NCI-H510A treated with DMSO at 0.1 percent for 48 hours (cell line): ENCODE measurements at places on chromosomes 2 and 18.
A peak's percentile ranks its signal among the peaks of the same experiment; 100 is the strongest.

- peak; percentile 21 for DNase-seq
These were observed 63.0 kb downstream of the TANK start for GRCh38 chr2:161223139-161223732.

DNA sequence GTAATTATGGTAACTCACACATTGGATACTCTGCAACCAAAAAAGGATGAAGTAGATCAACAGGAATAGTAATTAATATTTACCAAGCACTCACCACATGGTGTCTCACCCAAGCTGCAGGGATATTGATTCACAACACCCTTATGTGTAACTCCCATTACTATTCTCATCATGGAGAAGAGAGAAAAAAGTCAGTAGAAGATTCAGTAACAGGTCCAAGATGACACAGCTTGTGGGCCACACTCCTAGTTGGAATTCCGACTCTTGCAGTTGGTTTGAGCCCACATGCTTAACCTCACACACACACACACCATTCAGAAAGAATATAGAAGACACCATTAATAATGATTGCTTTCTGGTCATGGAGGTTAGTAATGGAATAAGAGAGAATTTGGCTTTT, 1.7 kb upstream of the MLPH start:
- peak; percentile 34 for DNase-seq

DNA sequence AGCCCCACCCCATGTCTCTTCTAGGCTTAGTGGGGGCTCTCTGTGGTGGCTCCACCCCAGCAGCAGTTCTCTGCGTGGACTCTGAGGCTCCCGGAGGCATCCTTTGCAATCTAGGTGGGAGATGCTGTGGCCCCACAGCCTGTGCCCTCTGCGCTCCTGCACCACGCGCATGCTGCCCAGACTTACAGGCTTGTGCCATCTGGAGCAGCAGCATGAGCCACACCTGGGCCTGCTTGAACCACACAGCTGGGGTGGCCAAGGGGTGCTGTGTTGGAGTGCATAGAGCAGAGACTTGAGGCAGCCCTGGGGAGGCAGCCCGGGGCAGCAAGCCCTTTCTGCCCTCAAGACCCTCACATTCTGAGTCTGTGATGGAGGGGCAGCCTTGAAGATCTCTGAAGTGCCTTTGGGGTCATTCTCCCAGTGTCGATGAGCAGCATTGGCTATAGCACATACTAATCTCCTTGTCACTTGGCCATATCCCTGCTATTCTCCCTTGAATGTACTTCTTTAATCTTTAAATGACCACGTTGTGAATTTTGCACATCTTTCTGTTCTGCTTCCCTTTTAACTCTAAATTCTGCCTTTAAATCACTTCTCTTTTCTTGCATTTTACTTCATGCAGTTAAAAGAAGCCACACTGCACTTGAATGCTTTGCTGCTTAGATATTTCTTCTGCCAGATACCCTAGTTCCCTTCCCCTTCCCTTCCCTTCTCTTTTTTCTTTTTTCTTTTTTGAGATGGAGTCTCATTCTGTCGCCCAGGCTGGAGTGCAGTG, 62.4 kb downstream of the NCAPH start:
- no peak for DNase-seq

DNA sequence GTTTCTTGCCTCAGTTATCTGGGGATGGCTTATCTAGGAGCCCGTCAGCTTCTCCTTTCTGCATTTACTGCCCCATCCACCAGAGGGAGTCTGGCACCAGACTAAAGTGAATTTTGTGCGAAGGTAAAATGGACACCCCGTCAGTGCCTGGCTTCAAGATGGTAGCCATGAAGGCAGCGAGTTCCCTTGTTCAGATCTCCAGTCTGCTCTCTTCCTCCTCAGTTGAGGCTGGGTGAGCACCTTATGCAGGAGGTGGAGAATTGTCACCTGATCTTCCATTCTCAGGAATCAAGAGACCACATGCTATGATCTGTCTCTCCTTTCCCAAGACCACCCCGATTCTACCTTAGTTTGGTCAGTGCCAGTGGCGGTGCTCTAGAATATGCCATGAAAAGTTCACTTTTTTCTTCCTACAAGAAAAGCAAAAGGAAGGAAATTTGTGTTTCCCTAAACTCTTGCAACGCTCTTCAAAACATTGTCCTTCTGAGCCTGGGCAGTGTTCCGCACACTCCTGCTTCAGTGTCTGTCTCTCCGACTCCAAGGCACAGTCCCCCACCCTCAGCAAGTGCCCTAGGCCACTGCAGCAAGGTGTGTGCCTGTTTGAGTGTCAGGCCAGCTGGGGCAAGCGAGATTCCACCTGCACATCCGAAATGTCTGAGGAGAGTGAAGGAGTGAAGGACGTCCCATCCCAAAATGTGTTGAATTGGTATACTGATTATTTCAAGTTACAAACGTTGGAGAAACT, 168.6 kb downstream of the SS18 start:
- DNase-seq: no peak

GRCh38 chr2:188784269-188784762, 189.9 kb upstream of the COL3A1 start:
- no peak for DNase-seq

- DNase-seq: no peak
These were observed 251.7 kb upstream of the ST6GAL2 start for GRCh38 chr2:107137706-107138105.

GRCh38 chr18:9260388-9261380, 73.9 kb upstream of the TWSG1 start:
- DNase-seq: no peak

GRCh38 chr2:28002181-28002580, 111.7 kb downstream of the BABAM2 start:
- DNase-seq: no peak

DNA sequence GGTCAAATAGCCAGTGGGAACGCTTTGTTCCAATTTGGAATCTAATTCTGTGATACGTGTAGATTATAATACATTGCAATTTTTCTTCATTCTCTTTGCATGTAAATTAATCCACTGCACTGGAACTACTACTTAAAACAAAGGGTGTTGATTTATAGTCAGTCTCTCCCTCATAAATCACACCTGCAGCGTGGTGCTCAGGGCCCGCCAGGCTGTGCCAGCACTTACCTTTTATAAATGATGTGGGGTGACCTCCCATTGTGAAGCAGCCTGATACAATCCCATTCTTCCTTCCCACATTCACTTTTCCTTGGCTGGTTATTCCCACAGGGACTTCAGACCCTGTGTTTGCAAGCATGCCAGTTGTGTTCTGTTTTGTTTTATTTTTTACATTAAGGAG, 302.3 kb upstream of the ID2 start:
- DNase-seq: no peak

DNA sequence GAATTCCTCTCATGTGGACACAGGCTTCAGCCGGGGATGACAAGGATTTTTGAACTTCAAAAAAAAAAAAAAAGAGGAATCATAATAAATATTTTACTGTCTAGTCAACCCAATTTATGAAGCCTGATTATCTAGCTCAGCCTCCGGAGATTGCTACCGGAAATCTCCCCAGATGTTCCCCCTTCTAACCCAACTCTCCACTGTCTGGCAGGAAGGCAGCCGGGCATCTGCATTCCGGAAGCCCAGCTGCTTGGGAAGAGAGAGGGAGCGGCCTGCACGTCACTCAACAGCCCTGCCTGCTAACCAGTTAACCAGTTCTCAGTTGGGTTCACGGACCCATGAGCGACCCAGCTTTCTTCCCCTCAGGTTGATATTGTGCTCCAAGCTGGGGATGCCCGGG, 87.2 kb upstream of the POU3F3 start:
- DNase-seq: no peak

DNA sequence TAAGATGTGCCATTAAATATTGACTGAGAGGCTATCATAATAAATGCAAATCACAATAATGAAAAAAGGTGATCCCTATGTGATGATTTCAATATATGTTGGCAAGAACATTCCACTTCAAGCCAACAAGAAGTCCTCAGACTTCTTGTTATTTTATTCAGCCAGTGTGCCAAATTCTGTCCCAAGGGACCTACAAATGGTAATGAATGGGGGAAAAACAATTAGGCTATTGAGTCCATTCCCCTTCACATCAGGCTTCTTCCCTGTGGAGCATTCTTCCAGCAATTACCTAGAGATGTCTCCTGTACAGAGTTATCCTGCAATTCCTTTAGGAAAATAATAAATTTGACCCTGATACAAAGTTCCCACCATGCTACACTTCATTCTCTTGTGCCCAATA, 144.4 kb downstream of the PIEZO2 start:
- no peak for DNase-seq

DNA sequence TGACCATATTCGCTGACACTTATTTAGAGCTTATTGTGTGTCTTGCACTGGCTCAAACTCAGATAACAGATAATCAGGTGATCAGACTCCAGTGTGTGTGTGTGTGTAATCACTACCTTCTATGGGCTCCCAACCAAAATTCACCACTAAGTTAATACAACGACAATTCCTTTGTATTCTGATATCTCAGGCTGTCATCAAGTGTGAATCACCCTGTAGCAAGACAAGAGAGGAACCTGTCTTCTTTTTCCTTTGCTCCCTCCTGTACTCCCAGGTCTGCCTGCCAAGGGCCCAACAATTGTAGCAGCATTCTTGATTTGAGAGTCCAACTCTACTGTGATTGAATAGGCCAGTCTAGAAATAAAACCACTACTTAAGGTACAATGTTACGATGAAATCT, 25.8 kb downstream of the ITGB6 start:
- DNase-seq: no peak

DNA sequence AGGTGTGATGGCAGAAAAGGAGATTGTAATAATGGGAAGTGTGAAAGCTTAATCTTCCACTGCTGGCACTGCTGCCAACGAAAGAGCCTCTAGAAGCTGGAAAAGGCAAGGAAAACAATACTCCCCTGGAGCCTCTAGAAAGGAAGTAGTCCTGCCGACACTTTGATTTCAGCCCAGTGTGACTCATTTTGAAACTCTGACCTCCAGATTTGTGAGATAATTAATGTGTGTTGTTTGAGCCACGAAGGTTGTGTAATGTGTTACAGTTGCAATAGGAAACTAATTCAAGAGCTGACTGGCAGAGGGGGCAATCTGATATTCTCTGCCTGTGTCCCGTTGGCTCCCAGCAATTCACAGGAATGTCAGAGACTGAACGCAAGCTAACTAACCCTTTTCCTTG, 219.2 kb upstream of the UBE2E3 start:
- DNase-seq: no peak

- DNase-seq: no peak
These were observed 197.3 kb downstream of the CELF4 start for GRCh38 chr18:37368110-37368954.

DNA sequence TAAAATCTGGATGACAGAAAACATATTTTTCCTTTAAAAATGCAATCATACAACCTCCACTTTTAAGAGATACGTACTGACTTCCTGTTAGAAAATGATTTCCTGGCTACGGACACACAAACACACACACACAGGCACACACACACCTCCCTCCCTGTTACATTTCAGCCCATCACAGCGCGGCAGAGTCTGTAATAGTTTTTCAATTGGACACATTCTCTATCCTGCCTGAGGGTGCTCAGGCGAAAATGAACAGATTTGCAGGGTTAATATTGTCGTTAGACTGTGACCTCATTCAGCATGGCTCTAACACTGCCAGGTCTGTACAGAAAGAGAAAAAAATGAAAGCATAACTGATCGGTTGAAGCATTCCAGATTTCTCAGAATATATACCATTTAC, 45.0 kb downstream of the KCTD1 start:
- no peak for DNase-seq

DNA sequence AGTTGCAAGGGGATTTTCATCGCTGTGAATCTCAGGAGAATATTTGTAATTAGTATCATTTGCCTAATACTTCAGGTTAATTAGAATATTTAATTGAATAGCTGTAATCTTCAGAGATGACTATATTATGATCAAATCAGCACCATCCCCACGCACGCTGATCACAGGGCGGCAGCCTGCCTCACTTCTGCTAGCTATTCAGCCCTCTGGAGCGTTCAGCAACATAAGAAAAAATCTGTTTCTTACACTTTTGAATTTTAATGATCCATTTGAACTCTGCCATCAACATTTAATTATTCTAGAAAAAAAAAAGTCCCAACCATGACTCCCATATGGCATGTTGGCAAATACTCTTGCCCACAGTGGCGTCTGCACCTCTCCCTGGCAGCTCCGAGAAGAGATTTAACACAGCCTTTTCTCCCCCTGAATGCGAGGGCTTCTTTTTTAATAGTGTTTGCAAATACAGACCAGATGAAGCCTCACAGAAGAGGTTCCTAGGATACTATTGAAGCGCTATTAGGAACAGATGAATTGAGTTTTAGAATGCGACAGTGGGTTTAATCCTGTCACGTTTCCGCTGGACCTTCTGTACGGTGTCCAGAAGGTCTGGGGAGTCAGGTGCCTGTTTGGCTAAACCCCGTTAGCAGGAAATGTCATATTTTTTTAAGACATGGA, 731.9 kb upstream of the SALL3 start:
- no peak for DNase-seq

GRCh38 chr18:13616041-13616440, 110.3 kb downstream of the FAM210A start:
- DNase-seq: no peak

- peak; percentile 90 for DNase-seq
These were observed 19.6 kb upstream of the DNAH7 start for GRCh38 chr2:196088203-196088602.

- DNase-seq: no peak
These were observed 16.3 kb upstream of the ITGAV start for GRCh38 chr2:186573531-186573930.

DNA sequence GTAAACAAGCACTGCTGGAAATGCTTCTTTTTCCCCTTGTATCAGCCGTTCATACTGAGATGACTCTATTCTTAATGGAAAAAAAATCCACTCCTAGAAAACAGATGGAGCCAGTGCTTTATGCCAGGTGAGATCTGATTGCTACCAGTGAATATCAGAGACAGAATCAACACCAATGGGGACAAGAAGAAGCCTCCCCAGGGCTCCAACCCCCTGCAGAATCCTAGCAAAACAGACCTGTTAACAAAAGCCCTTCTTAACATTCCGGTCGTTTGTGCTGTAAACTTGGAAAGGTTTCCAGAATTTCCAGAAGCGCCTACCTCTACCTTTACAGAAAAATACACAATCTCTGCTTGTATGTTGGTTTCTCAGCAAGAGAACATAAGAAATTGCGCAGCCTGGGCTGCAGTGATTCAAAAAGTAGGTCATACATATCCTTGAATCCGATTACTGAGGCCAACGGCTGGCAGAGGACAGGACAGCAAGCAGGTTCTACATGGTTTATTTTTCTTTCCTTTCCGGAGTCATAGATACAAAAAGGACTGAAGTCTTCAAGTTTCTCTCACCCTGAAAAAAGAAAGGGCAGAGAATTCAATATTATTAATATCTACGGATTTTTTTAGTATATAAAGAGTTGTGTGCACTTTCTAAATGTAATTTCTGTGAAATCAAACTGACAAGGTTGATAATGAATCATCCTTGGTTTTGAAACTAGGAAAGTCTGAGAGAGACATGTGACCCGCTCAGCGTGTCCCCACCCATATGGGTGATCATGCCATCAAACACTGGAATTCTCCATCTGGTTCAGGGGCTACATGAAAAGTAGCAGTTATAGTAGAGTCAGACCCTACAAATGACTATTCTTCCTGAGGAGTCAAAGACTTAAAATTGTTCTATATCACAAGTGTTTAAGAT, 266.7 kb upstream of the MGAT5 start:
- no peak for DNase-seq
